ENCODE measurements at places on chromosomes 13 and 19. TPM values are rescaled to one million over a fixed set of nuclear protein-coding genes. Genes with fewer than 3 reads are reported as not detected.

DNA sequence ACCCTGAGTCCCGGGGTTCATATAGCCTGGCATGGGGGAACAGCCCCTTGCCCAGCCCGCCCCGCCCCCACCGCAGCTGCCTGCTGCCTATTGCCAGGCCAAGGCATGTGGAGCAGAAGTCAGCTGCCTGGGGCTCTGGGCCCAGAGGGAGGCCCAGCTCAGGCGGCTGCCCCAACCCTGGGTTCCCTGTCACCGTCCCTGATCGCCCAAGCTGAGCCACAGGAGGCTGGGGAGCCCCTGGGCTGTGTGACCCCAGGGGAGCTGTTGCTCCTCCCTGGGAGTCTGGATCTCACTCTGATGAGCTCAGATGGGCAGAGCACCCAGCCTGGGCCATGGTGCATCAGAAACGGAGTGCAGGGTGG lies 1.4 kb downstream of the PLIN4 start:
- no peaks in the 10 kb centered on the region for H3K27me3 ChIP-seq
- no peak for DNase-seq
- no peaks in the 10 kb centered on the region for H3K36me3 ChIP-seq
- H3K27ac ChIP-seq = no peak overlapping the region
- no peaks in the 10 kb centered on the region for H3K4me1 ChIP-seq

- H3K4me1 ChIP-seq = peaks cover 16% of the 10 kb centered on the region
- no peaks in the 10 kb centered on the region for H3K36me3 ChIP-seq
- no peak overlapping the region for H3K27ac ChIP-seq
- H3K27me3 ChIP-seq = no peaks in the 10 kb centered on the region
- H3K4me3 ChIP-seq = no peak overlapping the region
Measured at GRCh38 chr19:56301886-56302620, 12.6 kb downstream of the ZSCAN5A start.

DNA sequence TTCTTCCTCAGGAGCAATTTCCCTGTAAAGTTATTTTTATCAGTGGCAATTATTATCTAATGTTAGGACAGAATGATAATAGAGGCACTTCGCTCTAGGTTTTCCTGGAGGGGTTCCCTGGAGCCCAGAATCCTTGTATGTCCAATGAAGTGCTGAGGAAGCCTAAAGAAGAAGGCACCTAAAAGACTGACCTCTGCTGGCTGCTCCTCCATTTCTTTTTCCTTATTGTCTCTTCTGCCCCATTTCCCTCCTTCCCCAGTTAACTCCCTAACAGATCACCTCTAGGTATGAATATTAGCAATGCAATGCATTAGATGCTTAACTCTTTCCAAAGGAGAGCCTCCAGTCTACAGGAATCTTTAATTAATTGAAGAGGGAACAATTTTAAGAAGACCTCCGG lies 985.4 kb downstream of the DIAPH3 start:
- no peak overlapping the region for H3K27ac ChIP-seq
- no peak overlapping the region for H3K4me3 ChIP-seq
- no peaks in the 10 kb centered on the region for H3K36me3 ChIP-seq

- no peak for DNase-seq
- no peaks in the 10 kb centered on the region for H3K36me3 ChIP-seq
- H3K4me3 ChIP-seq = no peak overlapping the region
Measured at GRCh38 chr13:47135800-47136503, 239.1 kb upstream of the HTR2A start.

- H3K27me3 ChIP-seq = no peaks in the 10 kb centered on the region
- H3K27ac ChIP-seq = no peak overlapping the region
- peak; percentile 22 for DNase-seq
- H3K36me3 ChIP-seq = no peaks in the 10 kb centered on the region
Measured at GRCh38 chr19:56076498-56076897, 44.6 kb downstream of the ZNF787 start.

- no peaks in the 10 kb centered on the region for H3K36me3 ChIP-seq
- H3K4me3 ChIP-seq = no peak overlapping the region
Measured at GRCh38 chr13:68644611-68645010, 1414.5 kb upstream of the PCDH9 start.

Gene RGL3
- polyA plus RNA-seq = not detected

DNA sequence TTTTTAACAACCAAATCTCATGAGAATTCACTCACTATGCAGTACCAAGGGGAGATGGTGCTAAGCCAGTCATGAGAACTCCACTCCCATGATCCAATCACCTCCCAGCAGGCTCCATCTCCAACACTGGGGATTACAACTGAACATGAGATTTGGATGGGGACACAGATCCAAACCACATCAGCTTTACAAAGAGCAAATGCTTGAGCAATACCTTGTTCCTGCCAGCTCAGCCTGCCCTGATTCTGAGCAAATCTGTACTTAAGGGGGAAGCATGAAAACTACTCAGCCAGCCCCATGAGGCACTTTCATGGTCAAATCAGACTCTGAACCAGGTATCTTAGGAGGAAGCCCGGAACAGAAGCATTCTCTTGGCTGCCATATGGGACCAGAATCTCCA lies 259.9 kb downstream of the TBC1D4 start:
- H3K27ac ChIP-seq = no peak overlapping the region
- H3K36me3 ChIP-seq = no peaks in the 10 kb centered on the region
- H3K27me3 ChIP-seq = peaks cover 3% of the 10 kb centered on the region
- no peak for DNase-seq

Gene ZNF302
- 18.2 TPM for polyA plus RNA-seq

GRCh38 chr13:48749699-48750473 lies 96.2 kb downstream of the CYSLTR2 start:
- H3K27ac ChIP-seq = no peak overlapping the region
- DNase-seq = peak; percentile 13
- no peaks in the 10 kb centered on the region for H3K27me3 ChIP-seq
- peaks cover 13% of the 10 kb centered on the region for H3K4me1 ChIP-seq
- H3K4me3 ChIP-seq = no peak overlapping the region
- no peaks in the 10 kb centered on the region for H3K36me3 ChIP-seq

Gene OR1I1
- polyA plus RNA-seq = not detected

DNA sequence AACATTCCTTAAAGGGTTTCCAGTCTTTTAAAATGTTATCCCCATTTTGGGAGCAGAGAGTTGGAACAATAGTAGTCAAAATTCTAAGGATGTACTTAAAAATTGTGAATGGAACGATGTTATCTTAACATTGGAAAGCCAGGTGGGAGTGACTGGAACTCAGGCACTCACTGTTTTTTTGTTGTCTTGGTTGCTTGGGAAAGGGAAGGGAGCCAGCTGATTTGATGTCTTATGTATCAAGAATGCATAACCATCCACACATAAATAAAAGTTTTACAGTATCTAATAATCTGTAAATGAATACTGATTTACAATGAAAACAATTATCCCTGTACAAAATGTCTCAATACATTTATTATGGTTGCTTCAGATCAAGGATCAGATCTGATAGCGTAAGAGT lies 88.7 kb downstream of the SLC10A2 start:
- H3K27me3 ChIP-seq = no peaks in the 10 kb centered on the region
- H3K4me3 ChIP-seq = no peak overlapping the region
- no peaks in the 10 kb centered on the region for H3K4me1 ChIP-seq
- H3K27ac ChIP-seq = no peak overlapping the region
- H3K36me3 ChIP-seq = no peaks in the 10 kb centered on the region

DNA sequence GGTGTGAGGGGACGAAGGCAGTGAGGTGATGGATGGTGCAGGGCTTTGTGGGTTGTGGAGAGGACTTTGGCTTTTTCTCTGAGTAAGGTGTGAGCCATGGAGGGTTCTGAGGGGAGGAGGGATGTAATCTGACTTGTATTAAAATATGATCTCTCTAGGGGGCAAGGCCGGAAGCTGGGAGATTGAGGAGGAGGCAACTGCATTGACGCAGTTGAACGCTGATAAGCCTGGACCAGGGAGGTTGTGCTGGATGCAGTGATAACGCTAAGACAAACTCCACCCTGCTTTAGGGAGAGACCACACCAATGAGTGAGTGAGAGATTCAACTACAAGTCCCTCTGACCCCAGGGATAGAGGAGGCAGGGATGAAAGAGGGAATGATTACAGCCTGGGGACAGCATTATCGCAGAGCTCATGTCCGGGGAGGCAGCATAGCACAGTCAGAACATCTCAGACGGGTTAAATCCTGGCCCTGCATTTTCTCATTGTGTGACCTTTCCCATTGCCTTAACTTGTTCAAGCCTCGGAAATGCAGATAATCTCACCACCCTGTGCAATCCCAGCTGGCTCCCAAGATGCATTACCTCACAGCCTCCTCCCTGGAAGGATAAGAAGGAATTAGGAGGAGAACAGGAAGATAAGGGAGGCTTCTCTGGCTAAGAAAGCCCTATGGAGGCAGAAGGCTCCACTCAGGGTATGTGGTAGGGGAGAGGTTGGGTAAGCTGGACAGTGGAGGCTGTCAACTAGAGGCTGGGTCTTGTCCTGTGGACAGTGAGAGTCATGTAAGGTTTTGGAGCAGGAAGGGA lies 124.2 kb downstream of the CACNA1A start:
- no peaks in the 10 kb centered on the region for H3K27me3 ChIP-seq
- H3K4me1 ChIP-seq = no peaks in the 10 kb centered on the region
- no peaks in the 10 kb centered on the region for H3K36me3 ChIP-seq
- DNase-seq = no peak
- H3K27ac ChIP-seq = no peak overlapping the region
- no peak overlapping the region for H3K4me3 ChIP-seq

Gene BCAM
- polyA plus RNA-seq = not detected

DNA sequence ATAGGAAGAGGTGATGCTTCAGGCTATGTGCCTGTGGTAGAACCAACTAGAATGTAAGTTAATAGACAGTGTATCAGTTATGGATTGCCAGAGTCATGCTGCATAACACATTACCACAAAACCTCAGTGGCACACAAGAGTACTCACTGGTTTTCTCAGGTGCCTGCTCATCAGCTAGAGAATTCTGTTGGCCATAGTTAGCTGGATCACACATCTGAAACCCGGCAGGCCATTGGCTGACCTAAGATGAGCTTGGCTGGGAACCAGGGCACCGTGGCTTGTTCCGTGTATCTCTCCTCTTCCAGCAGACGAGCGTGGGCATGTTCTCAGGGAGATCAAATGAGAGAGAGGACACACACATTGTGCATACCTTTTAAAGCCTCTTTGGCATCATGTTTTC lies 76.7 kb downstream of the TEX26 start:
- DNase-seq = no peak
- H3K27ac ChIP-seq = no peak overlapping the region
- H3K36me3 ChIP-seq = no peaks in the 10 kb centered on the region
- no peaks in the 10 kb centered on the region for H3K27me3 ChIP-seq
- H3K4me1 ChIP-seq = no peaks in the 10 kb centered on the region
- no peak overlapping the region for H3K4me3 ChIP-seq

- no peak for DNase-seq
- peaks cover 28% of the 10 kb centered on the region for H3K4me1 ChIP-seq
- no peaks in the 10 kb centered on the region for H3K27me3 ChIP-seq
Measured at GRCh38 chr19:10927730-10928562, 493 bp downstream of the YIPF2 start.

All from CD4-positive, alpha-beta memory T cell (primary cell).